ENCODE measurements at places on chromosomes 7 and 10.

DNA sequence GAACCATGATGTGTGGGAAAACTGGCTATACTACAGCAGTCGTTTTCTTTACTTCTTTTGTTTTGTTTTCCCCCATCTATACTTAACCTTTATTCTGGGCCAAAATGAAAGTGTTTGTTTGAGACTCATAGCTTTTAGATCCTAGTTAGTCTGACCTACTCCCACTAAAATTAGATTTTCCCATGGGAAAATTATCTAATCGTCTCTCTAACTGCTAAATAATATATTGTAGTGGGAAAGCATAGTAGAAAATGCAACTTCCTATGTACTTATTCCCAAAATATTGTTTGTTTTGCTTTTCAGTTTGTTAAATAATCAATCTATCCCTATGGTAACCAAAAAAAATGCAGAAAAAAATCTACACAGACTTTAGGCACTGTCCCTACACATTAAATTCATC is 96.6 kb downstream of the NOC3L start:
- no peak for DNase-seq

GRCh38 chr10:98416606-98417388 is 1.8 kb upstream of the PYROXD2 start:
- DNase-seq = no peak

- DNase-seq = no peak
These were observed 34.6 kb upstream of the LSM8 start for GRCh38 chr7:118149394-118149793.

DNA sequence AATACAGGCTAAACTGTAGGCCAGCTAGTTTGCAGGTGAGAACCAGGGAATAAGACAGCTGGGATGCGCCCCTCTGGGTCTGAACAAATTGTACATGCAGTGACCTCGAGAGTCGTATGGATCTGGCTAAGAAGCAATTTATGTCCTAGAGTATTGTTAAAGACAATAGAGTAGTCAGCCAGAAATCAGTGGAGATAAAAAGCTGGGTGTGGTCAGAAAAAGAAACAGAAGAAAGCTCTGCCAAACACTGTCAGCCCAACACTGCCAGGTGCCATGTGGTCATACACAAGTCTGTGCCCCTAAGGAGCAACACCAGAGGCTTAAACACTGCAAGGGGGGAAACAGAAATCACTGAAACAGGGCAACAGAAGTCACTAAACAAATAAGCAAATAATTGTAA is 62.2 kb downstream of the CNOT4 start:
- DNase-seq = no peak

DNA sequence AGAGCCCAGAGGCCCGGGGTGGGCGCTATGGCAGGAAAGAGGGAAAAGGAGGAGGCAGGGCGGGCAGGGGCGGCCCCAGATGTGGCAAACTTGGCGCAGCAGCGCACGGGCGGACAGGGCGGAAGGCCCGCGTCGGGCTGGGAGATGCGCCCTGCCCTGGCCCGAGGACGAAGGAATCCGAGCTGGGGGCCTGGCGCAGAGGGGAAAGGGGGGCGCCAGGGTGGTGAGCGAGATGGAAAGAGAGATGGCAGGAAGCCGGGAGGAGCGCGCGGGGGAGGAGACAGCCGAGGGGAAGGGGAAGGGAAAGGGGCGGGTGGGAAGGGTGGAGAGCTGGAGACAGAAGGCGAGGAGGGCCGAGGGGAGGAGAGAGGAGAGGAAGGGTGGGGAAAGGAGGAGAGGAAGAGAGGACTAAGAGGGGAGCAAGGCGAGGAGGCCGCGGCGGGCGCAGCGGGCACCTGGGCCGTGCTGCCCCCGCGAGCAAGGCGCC is at the start of gene MARVELD1:
Gene MARVELD1 (plus strand): TSS at position 392 of the 487 bp plus-strand sequence. CDS start 147 bp downstream, outside the sequence.
- DNase-seq = peak; percentile 92

DNA sequence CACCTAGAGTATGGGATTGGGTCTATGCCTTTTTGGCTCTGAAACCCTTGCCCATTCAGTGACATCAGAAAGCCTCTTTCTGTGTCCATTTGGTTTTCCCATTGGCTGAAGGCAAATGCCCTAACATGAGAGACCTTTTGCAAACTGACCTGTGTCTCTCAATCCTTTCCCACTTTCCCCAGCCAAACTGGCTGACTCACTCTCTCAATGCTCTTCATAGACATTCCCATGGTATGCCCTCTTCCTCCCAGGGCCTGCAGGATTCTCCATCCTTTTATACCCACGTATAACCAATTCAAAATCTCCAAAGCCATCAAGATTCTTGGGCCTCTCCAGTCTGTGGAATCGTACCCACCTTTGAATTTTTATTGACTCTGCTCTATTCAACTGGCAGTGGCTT is 563.3 kb downstream of the GATA3 start:
- no peak for DNase-seq

GRCh38 chr10:58796824-58797223 is 284.2 kb downstream of the BICC1 start:
- DNase-seq = no peak

DNA sequence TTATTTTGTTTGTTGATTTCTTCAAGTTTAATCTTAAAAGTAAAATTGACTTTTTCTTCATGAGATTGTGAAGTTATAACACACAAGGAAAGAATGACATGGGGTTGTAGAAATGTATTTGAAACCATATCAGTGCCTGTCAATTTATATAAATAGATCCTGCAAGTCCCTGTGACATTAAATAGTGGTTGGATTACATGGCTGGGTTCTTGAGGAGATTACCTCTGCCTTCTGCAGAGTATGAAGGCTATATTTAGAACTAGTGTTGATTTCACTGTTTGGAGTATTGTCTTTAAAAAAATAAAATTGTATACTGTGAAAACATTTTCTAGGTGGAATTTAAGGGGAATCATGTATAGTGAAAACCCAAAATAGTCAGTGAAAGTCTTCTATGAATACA is 385.8 kb upstream of the SMIM30 start:
- DNase-seq = no peak

DNA sequence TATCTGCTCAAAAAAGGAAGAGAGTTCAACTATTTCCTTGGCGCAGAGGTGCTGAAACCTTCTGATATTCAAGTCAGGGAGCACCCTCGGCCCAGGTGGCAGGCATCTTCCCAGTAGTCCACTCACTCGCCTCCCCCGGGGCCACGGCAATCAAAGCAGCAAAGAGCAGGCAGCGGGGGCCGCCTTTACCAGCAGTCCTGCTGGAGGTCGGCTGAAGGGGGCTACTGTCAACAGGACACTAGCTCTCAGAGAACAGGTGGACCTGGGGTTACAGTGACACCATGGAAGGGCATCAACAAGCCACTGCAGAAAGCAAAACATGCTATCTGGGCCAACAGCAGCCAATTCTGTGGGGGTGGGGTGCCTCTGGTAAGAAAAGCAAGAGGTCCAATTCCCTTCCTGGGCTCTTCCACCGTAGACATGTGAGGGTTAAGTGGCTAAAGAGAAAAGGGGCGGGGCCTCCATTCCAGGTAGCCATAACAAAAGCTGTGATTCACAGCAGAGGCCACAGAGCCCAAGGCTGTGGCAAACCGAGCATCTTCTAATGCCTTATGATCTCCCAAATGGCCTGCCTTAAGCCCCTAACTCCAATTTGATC is 9.4 kb downstream of the FZD9 start:
- no peak for DNase-seq

GRCh38 chr7:24885305-24885704 is 94.7 kb downstream of the OSBPL3 start:
- no peak for DNase-seq
